ENCODE measurements at places on chromosomes 6 and 20. TPM values are rescaled to one million over a fixed set of nuclear protein-coding genes. Genes with fewer than 3 reads are reported as not detected.

Gene BAK1
- 57.6 TPM for total RNA-seq

Gene CASS4
- total RNA-seq = not detected

Gene RIPPLY2
- not detected for total RNA-seq

Gene SGK2
- total RNA-seq = 173 TPM

Gene SLC35D3
- total RNA-seq = not detected

Gene PRPH2
- total RNA-seq = not detected

Gene SAPCD1
- 3.3 TPM for total RNA-seq

Gene TTLL9
- not detected for total RNA-seq

Gene ESR1
- total RNA-seq = 0.37 TPM

Gene HDDC2
- total RNA-seq = 15.3 TPM

Gene GSTA1
- total RNA-seq = 18.5 TPM

Gene C20orf202
- 0.55 TPM for total RNA-seq

Gene DUSP15
- total RNA-seq = not detected

Gene B3GALT4
- total RNA-seq = 39.4 TPM

Gene MRPL2
- total RNA-seq = 37.7 TPM

Gene LRRN4
- total RNA-seq = not detected

Gene BNIP5
- 12.2 TPM for total RNA-seq

Gene CST4
- total RNA-seq = not detected

Gene PI3
- total RNA-seq = 285 TPM

Gene IMPG1
- total RNA-seq = not detected

Gene GNAS-AS1
- not detected for total RNA-seq

Gene KIAA0408
- 7.0 TPM for total RNA-seq

Gene SLA2
- total RNA-seq = not detected

Gene CDSN
- total RNA-seq = not detected

Gene EEF1A1
- 6,384 TPM for total RNA-seq

Gene CST3
- total RNA-seq = 1,755 TPM

Gene CRISP3
- not detected for total RNA-seq

Gene CST2
- total RNA-seq = not detected

Gene HSPA1L
- not detected for total RNA-seq

Gene SAMD10
- 26.9 TPM for total RNA-seq

Gene FRK
- 13.5 TPM for total RNA-seq

Gene SFTA2
- not detected for total RNA-seq

Gene GHRH
- not detected for total RNA-seq

Gene KHDRBS2
- 3.0 TPM for total RNA-seq

Gene XKR7
- not detected for total RNA-seq

Gene PDYN
- total RNA-seq = not detected

Gene SYTL3
- 3.0 TPM for total RNA-seq

Gene ARHGAP18
- total RNA-seq = 20.1 TPM

Gene HAO1
- not detected for total RNA-seq

Gene HLA-DRA
- total RNA-seq = 202 TPM

Gene MYH7B
- total RNA-seq = 0.64 TPM

Gene UBR2
- total RNA-seq = 15.9 TPM

Gene PLAGL2
- 6.6 TPM for total RNA-seq

Gene RAB5IF
- total RNA-seq = 85.3 TPM

Gene OR2J3
- not detected for total RNA-seq

Gene NKAIN4
- total RNA-seq = not detected

Gene PHACTR1
- 1.2 TPM for total RNA-seq
